ENCODE measurements at places on chromosomes 5 and 9.

DNA sequence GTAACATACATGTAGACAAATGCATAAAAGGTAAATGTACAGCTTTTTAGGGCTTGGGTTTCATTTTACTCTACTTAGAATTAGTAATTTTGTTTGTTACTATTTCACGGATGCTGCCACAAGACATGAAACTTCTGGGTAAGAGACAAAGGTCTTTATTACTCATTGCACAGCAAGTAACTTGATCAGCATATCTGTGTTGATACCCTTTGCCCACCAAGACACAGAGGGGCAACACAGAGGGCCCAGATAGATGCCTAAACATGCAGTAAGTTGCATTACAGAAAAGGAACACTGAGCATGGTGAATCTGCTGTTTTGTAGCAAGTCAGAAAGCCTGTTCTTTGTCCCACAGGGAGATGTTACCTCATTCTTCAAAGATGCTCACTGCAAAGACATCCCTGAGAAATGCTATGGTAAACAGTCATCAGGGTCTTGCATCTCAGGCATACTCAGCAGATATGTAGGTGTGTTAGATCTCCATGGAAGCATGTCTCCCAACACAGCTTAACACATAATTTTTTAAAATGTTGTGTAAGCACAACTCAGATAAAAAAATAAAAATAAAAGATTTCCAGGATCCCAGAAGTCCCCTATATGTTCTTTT lies 10.3 kb downstream of the ITGA2 start:
- DNase-seq: no peak

GRCh38 chr9:7936996-7937395 lies 137.4 kb upstream of the DMAC1 start:
- no peak for DNase-seq

- DNase-seq: no peak
Observed at GRCh38 chr5:75152860-75153259, 83.8 kb downstream of the ANKRD31 start.

DNA sequence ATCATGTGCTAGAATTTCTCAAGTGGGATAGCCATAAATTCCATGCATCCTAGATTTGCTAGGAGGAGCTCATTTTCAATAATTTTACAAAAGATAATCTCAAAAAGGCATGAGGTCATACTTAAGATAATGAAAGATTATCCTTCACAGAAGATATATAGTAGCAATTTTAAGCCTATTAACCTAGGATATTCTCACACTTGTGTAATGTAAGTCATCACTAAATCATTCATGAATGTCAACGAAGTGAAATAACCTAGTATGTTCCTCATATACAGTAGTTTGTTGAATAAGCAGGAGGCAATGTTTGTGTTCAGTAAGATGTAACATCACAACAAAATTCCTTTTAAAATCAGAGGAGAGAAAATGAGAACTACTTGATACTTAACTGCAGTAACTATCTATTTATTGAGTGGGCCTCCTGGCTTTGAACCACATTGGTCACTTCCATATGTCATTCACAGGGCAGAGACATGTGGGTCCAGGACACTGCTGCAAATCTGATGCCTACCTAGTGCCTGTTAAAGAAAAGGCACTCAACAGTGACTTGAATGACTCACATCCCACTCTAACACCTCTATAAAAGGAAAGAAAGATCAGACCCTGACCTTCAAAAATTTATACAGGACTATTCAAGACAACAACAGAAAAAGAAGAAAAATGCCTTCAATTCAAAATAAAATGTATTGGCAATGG lies 8.2 kb downstream of the LIFR start:
- no peak for DNase-seq

- DNase-seq: no peak
Observed at GRCh38 chr5:1050423-1051365, 42.1 kb downstream of the NKD2 start.
